NCI-H460 (cell line): ENCODE measurements at places on chromosomes 16 and 17.

- peak; percentile 66 for DNase-seq
Measured at GRCh38 chr17:30323895-30324319, 9.9 kb downstream of the TMIGD1 start.

- peak; percentile 9 for DNase-seq
Measured at GRCh38 chr16:16158741-16159374, 64.4 kb downstream of the ABCC6 start.

DNA sequence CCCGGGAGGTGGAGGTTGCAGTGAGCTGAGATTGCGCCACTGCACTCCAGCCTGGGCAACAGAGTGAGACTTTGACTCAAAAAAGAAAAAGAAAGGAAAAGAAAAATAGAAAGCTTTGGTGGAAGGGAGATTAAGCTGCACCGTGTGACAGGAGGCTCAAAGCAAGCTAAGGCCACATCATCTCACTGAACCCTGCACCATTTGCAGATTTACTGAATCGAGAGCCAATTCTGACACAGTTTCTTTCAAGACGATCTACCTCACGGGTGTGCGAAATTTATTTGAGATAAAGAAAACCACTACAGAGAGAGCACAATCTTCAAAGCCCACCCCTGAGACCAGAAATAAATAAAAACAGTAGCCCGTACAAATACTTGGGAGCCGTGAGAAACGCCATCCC is 49.6 kb downstream of the RTN4RL1 start:
- no peak for DNase-seq

- DNase-seq = no peak
Measured at GRCh38 chr17:44900894-44901293, 1.6 kb upstream of the EFTUD2 start.

DNA sequence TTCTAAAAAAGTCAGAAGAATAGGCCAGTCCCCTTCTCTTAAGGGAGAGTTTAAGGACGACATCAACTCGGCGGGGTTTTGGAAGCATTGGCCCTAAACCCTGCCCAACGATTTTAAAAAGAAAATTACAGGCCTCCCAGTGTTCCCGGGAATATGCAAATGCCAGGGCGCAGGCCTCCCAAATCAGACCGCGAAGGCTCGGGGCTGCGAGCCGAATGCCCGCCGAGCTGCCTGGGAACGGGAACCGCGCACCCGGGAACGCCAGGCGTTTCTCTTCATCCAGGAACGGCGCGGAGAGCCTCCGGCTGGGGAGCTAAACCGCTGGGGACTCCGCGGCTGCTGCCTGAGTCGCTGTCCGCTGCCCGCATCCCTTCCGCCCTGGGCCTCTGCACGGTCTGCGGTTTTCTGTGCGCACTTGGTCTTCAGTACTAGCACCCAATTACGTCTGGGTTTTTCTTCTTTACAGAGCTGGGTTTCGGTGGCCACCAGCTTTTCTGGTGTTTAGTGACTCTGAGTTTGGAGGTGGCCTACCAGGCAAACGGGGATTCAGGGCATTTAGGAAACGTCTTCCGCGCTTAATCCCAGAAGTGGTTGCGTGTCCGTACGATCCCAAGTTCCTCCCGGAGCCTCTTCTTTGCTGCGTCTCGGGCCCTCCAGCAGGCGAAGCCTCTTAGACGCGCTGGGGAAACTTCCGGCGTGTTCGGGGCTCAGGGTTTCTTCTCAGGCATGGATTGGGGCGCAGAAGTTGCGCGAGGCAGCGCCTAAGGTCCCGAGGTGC is 5.7 kb downstream of the IRX5 start:
- DNase-seq = no peak

DNA sequence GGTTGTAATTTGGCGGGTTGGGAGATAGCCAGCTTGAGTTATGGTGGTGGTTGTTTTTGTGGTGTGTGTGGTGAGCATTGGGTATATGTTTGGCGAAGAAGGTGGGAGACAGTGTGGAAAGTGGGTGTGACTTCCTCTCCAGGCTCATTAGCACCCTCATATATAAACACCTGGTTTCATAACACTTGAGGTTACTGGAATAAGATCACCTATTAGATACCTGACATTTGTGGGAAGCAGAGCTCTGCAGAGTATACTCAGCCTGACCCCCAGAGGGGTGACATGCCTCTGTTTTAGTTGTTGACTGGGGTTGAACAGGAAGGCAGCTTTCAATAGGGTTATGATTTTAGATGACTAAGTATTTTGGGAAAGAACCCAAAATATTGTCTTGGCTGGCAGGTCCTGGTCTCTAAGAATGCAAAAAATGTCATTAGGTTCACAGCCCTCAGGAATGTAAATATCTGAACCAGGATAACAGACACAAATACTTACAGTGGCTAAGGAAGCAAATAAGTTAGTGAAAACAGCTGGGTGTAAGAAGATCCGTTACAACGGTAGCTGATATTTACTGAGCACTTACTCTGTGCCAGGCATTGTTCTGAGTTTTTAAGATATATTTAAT is 18.3 kb upstream of the EFCAB13 start:
- no peak for DNase-seq

- peak; percentile 44 for DNase-seq
Measured at GRCh38 chr16:11836650-11837244, 14.6 kb downstream of the RSL1D1 start.

DNA sequence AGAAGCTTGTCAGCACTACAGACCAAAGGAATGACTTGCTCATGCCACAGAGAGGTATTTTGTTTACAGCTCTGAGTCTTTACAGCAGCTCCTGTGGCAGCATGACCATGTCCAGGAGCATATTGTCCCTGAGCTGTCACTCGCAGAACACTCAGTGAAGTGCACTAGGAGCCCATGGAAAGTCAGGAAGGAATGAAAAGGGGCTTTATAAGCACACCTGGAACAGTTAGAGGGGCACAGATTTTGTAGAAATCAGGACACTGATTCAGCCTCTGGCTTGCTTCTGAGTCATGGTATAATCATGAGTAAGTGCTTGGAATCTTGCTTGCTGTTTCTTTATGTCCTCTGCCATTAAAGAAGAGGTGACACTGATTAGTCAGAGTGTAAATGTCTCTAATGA is 41.0 kb downstream of the TADA2A start:
- peak; percentile 25 for DNase-seq

DNA sequence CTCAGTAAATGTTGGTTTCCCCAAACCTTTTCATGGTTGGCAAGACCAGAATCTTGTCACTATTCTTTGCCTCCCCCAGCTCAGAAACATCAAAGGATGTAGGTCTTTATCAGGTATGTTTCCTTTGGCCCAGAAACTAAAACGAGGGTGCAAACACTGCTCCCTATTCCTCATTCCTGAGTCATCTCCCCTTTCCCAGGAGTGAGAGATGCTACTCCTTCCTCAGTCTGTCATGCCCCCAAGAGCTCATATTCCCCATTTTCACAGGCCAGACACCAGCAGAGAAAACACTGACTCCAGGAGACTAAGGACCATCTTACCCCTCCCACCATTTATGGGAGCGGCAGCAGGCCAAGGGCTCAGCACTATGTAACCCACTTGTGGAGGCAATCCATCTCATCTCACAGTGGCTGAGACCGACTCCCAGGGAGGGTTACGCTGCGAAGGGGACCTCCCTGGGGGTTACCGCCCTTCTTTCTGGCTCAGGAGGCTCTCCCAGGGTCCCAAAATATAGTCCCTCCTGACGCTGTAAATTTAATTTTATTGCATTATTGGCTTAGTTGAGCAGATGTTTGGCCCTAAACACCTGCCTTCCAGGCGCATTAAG is 1.5 kb downstream of the GEMIN4 start:
- no peak for DNase-seq

GRCh38 chr17:22669721-22670120 is 977.4 kb downstream of the KCNJ18 start:
- no peak for DNase-seq

DNA sequence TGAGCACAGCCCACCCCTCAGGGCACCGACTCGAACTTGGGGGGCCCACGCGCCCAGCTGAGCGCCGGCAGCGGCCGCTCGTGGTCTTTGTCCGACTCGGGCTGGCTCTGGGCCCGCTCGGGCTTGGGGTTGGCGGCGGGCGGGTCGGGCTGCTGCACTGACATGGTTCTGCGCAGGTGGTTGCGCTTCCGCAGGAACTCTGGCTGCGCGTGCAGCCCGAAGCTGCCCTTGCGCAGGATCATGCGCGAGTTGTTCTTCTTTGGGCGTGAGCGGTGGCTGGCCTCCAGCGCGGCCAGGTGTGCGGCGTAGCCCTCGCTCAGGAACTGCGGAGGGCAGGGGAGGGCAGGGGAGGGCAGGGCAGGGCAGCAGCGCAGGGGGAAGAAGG is 11.1 kb downstream of the PIMREG start:
- DNase-seq = no peak

GRCh38 chr17:80227666-80228065 is 7.4 kb downstream of the SLC26A11 start:
- no peak for DNase-seq

GRCh38 chr16:1258225-1258600 is 2.3 kb downstream of the TPSD1 start:
- DNase-seq = no peak

- no peak for DNase-seq
Measured at GRCh38 chr16:89764711-89765201, 43.4 kb downstream of the ZNF276 start.

DNA sequence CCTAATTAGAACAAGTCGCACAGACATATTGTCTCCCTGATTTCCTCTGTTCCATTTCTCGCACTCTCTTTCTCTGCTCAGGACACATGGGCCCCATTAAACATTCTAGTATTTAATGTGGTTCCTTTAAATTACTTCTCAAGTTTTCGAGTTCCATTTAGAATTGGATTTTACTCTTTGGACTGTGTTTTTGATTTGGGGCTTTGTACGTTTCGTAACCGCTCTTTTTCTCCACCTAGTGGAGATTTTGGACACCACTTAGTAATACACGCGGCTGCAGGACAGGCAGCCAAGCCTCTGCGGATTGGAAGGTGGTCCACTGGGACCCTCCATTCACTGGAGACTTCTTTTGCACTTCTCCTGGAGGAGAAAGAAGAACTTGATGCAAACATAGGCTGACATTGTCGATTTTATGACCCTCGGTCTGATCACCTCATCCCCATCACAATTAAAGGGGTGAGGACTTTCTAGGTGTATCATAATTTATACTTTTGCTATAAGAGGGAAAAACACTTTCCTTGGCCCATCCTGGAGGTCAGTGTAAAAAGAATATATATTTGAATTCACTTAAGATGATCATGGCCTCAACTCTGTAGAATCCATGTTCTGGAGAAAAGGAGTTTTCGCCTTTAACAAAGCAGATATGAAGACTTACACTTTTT is 85.7 kb downstream of the NOG start:
- peak; percentile 9 for DNase-seq

GRCh38 chr17:61443475-61443882 is 8.7 kb upstream of the TBX4 start:
- DNase-seq = no peak

DNA sequence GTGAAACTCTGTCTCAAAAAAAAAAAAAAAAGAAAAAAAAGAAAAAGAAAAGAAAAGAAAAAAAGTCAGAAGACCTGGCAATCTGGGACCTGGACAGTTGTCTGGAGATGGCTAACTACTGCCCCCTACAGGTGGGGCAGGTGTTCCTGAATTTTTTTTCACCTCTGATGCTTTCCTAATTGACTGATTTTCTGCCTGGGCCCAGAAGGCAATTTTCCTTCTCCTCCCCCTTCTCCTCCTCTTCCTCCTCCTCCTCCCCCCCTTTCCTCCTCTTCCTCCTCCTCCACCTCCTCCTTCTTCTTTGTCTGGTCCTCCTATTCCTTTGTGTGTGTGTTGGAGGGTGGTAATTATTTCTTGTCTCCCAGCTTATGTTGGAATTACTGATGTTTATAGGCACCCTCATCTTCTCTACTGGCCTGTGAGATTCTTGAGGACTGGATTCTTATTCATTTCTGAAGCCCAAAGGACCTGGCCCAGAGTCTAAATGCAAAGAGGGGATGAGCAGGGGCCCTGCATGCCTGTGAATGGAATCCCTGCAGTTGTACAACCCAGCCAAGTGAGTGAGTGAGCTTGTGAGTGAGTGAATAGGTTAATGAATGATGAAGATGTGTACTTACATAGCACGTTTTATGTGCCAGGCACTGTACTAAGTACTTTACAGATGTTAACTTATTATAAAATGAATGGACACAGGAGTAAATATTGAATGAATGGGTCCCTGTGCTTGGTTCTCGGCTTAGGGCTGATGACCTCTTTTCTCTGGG is 26.9 kb downstream of the IRX5 start:
- peak; percentile 26 for DNase-seq

- no peak for DNase-seq
Measured at GRCh38 chr16:82748026-82748425, 121.3 kb downstream of the CDH13 start.

DNA sequence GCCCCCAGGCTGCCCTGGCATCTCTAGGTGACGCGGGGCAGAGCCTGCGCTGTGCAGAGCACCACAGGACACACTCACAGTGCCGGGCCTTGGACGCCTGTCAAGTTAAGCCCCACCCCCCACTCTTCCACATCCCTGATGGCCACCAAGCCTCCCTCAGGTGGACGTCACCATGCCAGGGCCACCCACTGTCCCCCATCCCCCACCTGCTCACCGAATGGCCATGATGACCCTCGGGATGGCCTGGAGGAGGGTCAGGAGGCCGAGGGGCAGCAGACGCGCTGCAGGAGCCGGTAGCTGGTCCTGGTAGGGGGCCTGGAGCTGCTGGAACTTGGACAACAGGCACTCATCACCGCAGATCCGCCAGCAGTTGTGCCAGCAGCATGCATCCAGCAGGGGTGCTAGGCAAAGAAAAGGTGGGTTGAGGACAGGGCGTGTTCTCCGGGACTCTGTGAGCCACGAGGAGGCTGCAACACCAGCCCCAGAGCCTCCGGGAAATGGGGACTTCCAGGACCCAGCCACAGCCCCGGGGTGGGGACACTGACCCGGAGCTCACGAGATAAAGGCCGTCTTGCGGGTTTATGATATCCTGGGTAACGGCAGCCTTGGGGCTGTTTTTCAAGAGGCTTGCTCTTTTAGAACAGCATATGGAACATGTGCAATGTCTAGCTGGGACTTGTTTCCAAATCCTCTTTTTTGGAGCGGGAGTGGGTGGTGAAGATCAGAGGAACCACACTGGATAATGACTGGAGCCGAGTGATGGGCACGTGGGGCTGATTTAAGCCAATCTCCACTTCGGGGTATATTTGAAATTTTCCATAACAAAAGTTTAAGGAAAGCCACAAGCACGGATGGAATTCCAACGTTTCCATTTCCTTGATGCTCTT is 11.4 kb downstream of the C16orf95 start:
- DNase-seq = no peak

DNA sequence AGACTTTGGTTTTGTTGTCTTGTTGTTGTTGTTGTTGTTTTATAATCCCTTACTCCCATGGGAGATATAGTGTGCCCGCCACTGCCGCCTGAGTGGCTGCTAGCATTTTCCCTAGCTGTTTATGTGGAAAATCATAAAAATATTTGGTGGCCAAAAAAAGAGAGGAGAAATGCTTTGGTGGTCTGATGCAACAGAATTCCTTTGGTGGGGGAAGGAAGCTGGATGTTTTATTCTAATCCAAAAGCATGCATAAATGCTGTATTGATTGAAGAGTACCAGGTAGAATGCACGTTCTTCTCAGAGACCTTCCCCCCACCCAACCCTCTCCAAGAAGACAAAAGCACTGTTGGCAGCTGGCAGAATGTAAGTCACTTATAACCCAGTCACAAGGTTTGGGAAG is 93.2 kb downstream of the C17orf67 start:
- no peak for DNase-seq
